ENCODE measurements at places on chromosomes 13 and 19.

DNA sequence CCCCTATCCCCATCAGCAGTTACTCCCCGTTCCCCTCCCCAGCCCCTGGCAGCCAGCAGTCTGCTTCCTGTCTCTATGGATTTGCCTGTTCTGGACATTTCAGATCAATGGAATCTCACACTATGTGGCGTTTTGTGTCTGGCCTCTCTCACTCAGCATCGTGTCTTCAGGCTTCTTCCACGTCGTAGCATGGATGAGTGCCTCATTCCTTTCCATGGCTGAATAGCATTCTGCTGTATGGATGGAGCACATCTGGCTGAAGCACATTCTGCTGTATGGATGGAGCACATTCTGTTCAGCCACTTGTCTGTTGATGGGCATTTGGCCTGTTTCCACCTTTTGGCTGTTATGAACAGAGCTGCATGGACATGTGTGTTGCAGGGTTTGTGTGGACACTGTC is 29.5 kb downstream of the CRTC1 start:
- DNase-seq = no peak

DNA sequence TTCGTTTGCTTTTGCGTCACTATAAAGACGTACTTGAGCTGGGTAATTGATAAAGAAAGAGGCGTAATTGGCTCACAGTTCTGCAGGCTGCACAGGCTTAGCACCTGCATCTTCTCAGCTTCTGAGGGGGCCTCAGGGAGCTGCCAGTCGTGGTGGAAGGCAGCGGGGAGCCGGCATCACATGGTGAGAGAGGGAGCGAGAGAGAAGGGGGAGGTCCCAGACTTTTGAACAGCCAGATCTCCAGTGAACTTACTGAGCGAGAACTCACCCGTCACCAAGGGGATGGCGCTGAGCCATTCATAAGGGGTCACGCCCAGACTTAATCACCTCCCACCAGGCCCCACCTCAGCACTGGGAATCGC is 58.7 kb upstream of the F7 start:
- no peak for DNase-seq

DNA sequence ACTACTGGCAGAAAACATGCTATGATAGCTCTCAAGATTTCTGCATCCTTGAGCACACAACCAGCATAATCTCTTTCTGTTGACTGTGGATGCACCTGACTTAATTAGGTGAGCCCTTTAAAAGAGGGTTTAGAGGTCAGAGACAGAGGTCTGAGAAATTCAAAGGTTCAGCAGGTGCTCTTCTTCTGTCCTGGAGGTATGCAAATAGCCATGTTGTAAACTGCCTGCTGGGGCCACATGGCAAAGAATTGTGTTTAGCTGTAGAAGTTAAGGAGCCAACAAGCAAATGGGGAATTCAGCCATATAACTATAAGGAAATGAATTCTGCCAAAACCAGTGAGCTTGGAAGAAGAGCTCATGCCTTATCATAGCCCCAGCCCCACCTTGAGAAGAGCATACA is 11.6 kb upstream of the DCLK1 start:
- DNase-seq = no peak

GRCh38 chr13:40247845-40248244 is 418.6 kb downstream of the FOXO1 start:
- DNase-seq = no peak

DNA sequence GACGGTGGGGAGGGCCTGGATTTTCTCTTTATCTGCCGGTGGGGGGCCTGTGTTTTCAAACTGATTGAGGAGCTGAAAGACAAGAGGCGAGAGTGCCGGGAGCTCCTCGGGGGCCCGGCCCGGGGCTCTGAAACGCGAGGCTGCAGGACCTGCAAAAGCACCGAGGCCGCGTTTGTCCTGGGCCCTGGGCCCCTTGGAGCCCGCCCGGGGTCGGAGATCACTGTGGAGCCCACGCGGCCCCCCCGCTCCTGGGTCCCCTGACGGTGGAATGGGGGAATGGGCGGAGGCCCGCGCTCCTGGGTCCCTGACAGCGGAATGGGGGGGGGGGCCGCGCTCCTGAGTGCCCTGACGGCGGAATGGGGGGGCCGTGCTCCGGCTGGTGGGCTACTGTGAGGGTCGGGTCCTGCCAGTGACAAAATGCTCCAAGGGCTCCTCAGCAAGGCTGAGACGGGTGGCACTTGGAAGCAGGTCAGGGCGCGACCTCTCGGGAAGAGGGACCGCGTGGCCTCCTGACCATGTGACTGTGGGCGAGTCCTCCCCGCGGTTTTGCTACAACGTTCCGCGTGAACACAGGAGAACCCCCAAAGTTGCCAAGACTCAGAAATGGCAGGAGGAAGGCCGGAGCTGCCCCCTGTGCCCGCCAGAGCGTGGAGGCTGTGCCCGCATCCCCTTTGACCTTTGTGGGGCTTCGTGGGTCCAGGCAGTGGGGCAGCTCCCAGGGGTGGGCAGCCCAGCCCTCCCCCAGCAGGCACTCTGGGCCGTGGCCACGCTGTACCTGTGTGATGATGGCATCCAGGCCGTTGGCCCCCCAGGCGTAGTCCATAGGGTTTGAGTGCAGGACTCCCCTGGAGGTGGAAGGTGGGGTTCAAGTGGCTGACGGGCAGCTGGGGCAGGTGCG is 9.5 kb downstream of the FGF22 start:
- no peak for DNase-seq

DNA sequence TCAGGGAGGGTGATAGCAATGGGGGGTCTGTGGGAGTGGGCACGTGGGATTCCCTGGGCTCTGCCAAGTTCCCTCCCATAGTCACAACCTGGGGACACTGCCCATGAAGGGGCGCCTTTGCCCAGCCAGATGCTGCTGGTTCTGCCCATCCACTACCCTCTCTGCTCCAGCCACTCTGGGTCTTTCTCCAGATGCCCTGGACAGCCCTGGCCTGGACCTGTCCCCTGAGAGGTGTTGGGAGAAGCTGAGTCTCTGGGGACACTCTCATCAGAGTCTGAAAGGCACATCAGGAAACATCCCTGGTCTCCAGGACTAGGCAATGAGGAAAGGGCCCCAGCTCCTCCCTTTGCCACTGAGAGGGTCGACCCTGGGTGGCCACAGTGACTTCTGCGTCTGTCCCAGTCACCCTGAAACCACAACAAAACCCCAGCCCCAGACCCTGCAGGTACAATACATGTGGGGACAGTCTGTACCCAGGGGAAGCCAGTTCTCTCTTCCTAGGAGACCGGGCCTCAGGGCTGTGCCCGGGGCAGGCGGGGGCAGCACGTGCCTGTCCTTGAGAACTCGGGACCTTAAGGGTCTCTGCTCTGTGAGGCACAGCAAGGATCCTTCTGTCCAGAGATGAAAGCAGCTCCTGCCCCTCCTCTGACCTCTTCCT is 9.3 kb upstream of the CEACAM7 start:
- DNase-seq = no peak

DNA sequence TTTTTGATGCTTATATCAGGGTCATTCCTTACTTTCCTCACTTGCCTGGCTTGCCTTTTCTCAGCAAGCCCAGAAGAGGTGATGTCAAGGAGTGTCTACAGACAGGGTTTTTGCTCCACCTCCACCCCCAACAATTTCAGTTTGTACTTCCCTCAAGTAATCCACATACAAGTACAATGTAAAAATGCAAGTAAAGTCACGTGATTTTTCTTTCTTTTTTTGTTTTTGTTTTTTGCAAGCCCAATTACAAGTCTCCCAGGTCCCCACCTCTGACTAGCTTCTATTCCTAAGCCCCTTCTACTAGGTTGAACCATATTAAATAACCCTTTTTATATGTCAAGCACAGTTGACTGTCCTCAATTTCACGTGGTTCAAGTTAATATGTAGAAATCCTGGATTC is 579.6 kb downstream of the DIAPH3 start:
- DNase-seq = no peak

DNA sequence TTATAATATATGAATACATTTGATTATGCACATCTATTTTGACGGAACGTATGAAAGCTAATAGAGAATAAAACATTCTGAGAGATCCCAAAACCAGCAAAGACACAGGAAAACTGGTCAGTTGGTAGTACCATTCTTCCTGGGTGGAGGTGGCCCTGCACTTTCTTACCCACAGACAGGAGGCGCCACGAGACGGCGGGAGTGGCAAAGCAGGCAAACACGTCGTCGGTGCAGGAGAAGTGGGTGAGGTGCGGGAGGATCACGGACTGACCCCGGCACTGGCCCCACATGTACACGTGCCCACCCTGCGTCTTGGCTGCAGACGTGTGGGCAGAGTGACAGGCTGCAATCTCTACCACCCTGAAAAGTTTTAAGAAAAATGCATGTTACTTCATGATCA is 36.1 kb downstream of the RCBTB1 start:
- no peak for DNase-seq

DNA sequence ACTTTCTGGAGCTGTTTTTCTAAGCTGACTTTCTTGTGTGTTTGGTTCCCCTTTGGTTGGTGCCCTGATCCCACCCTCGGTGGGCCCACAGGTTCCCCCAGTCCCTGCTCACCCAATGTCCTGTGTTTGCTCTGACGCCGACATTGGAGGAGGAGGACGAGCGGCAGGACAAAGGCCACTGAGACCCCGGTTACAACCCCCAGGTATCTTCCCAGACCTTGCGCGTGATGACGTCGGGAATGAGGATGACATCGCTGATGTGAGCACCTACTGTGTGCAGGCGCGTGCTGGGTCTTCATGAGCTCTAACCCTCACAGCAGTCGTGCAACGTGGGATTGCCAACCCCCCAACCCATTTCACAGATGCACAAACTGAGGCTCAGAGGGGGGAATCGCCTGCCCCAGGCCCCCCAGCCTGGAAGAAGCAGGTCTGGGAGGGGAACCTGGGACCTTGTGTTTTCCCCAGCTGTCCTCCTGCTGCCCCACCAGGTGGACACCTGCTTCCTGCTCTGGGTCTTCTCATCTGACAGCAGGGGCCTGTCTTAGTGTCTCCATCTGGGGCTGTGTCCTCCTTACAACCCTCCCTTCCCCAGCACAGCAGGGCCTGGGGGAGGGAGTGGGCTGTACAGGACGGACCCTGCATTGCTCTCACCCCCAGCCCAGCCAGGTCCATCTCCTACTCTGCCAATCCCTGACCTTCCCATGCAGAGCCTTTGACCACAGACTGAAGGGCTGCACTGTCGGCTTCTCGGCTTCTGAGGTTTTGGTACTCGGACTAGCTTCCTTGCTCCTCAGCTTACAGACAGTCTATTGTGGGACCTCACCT is 4.7 kb upstream of the LILRA6 start:
- no peak for DNase-seq

GRCh38 chr19:474126-475078 is 13.6 kb upstream of the SHC2 start:
- DNase-seq = no peak

DNA sequence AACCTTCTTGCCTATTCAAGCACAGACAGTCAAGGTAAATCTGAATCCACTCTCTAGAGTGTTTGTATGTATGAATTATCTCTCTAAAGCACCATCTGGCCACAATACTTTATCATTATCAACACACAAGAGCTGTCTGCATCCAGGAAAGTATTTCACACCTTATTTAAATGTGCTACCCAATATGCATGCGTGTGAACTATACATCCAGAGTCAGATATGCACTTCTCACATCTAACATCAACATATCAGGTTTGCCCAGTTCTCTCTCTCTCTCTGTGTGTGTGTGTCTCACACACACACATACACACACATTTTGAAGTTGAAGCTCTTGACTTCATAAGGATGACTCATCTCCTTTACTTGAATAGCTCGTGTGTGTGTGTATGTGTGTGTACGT is 697.5 kb upstream of the PCDH20 start:
- DNase-seq = peak; percentile 4

DNA sequence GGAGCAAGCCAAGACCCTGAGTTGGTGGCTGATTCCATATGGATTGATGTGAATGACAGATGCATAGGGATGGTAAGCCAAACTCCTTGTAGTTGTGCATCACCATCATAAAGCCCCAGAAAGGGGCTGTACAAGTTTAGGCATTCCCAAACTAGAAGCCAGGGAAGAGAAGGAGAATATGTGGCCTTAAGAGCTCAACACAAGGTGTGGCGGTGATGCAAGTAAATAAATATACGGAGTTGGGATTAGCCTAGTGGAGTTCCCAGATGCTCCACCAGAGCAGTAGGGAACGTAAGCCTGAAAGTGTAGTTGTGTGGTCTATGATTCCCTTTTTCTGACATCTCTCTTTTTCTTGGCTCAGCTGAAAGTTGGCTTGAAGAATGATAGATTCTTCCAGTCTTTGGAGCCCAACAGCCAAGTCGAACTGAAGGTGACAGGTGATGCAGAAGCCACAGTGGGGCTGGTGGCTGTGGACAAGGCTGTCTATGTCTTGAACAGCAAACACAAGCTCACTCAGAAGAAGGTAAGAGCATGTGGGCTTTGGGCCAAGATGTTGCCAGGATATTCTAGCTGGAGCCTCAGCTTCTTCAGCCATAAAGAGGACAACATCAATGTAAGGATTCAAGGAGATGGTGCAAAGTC is 30.1 kb downstream of the RDH8 start:
- no peak for DNase-seq

Measured in RKO (cell line).